ENCODE measurements at places on chromosomes 7 and 10.

DNA sequence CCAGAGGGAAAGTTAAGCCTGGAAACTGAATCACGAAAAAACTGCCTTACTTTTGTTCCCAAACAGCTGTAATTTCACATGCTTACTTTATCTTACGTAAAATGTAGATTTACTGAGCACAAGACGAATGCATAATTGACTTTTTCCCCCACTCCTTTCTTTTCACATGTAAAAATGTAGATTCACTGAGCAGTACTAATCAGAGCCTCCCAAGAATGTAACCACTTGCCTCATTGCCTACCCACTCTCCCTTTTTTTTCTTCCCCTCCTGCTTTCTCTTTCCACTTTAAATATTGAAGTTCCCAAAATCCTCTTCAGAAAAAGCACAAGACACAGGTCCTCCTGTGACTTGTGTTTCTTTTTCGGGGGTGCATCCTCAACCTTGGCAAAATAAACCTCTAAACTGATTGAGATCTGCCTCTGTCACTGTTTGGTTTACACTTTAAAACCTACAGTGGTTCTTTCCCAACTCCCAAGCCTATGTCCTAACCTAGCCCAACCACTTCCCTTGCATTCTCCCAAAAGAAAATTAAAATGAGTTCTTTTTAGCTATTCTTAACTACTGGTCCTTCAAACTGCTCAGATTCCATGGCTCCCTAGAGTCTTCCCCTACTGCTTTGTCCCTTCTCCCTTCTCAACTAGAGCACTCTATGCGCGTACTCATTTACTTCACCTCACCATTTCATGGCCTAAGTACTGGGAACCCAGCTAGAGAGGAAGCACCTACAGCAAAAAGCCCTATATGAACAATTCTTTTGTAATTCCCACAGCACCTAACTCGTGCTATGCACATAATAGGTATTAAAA is 236.6 kb upstream of the MKLN1 start:
- no peak for DNase-seq

DNA sequence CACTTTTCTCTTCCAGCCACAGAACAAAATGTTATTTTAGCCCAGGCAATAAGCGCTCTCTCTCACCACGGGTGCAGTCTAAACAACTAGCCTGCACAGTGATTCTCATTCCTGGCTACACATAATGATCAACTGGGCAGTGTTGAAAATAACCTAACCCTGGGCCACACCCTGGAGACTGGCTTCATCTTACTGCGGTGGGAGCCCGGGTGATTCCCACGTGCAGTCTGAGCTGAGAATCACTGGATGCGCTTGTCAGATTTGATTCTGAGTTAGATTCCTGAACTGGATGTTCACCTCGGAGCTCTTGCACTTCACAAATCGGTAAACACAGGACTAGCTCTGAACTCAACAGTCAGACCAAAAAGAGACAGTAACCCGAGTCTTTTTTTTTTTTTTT is 14.9 kb downstream of the ZC3HAV1 start:
- peak; percentile 52 for DNase-seq

DNA sequence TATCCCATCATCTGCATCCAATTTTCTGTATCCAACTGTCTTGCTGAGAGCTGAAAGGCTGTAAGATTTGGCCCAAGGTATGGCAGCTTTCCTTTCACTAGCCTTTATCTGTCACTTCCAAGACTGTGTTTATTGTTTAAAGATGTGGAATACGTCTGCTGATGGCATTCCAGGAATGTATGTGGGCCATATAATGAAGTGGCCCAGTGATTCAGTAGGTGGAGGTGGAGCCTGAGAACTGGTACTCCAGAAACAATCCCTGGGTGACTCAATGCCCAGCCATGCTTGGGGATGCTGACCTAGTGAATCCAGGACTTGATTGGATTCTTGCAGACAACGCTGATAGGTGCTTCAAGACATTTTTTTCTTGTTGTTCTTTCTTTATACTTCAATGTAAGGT is 13.5 kb downstream of the NEUROD6 start:
- no peak for DNase-seq

DNA sequence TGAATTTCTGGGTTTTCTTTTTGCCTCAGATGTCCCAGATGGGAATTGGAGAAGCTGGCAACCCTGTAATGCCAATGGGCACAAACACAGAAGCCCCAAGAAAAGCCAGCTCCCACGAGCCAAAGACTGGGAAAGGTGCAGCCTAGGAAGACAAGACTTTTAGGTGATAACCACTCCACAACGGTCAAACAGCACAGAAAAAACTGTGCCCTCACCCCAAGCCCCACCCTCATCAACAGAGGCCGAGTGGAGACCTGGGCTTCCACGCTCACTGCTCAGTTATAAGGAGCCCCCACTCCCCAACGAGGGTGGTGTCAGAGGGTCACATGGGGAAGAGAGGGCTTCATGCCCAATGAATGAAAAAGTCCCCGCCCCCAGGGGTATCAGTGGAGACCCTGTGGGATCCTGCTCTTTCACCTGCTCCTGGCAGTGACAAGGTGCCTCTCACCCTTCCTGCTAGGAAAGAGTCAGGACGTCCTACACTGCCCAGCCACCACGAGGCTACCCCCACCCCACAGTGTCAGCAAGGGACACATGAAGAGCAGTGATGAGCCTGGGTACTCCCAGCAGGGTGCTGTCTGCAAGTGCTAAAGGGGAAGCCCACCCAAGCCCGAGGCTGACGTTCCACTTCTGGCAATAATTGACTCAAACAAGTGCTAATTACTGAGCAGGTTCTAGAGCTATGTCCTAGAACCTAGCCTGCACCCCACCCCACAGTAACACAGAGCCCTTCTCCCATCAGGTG is 8.3 kb downstream of the TMEM273 start:
- DNase-seq: no peak

GRCh38 chr10:47418966-47419365 is 34.9 kb upstream of the ZNF488 start:
- DNase-seq: no peak
